ENCODE measurements at places on chromosomes 13 and 19.
A peak's percentile ranks its signal among the peaks of the same experiment; 100 is the strongest.

DNA sequence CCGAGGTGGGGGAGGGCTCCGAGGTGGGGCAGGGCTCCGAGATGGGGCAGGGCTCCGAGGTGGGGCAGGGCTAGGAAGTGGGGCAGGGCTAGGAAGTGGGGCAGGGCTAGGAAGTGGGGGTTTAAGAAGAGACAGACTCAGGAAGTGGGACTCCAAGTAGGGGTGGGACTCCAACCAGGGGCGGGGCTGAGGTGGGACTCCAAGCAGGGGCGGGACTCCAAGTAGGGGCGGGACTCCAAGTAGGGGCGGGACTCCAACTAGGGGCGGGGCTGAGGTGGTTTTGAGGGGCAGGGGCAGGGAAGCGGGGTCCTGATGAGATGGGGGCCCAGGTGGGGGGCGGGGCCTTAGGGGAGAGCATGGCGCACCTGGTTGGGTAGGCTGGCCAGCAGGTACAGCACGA is 13.6 kb downstream of the CFD start:
- DNase-seq, result no peak

DNA sequence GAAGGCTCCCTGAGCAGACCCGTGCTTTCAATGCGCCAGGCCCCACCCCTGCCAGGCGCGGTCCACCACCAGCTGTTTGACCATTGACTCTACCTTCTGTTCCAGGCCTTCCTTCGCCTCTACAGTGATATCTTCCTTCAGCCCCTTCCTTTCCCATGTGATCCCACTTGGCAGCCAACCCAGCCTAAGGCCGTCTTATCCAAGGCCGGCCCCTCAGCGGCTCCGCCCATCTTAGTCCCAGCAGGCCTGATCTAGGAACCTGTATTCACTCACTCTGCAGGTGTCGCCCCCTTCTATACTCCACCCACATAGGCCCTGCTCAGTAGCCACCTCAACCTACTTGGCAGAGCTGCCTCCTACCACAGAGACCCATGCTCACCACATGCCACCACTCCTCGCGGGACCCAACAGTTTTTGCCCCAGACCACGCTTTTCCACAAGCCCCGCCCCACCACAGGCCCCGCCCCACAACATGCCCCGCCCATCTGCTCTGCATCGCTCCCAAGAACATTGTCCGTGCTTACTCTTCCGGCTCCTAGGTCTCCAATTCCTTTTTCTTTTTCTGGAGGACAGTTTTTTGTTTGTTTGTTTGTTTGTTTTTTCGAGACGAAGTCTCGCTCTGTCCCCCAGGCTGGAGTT is 2.9 kb downstream of the RASIP1 start:
- DNase-seq, result no peak

DNA sequence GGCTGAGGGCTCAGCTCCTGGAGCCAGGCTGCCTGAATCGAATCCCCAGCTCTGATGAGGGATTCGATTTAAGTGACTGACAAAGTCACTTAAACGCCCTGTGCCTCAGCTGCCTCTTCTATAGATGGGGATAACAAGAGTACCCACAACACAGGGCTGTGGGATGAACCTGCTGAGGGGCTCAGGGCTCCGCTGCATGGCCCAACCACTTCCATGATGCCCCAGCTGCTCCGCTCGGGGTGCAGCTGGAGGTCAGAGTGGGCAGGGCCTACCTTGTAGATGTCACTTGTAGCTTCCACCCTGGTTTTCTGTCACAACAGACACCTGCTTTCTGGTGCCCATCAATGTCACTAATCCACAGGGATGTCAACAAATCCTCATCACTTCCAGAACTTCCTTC is 39.2 kb downstream of the STK24 start:
- DNase-seq, result no peak

GRCh38 chr13:32147193-32147592 is 115.6 kb downstream of the FRY start:
- no peak for DNase-seq

GRCh38 chr19:35776102-35776788 is 881 bp downstream of the ARHGAP33 start:
- DNase-seq, result no peak

DNA sequence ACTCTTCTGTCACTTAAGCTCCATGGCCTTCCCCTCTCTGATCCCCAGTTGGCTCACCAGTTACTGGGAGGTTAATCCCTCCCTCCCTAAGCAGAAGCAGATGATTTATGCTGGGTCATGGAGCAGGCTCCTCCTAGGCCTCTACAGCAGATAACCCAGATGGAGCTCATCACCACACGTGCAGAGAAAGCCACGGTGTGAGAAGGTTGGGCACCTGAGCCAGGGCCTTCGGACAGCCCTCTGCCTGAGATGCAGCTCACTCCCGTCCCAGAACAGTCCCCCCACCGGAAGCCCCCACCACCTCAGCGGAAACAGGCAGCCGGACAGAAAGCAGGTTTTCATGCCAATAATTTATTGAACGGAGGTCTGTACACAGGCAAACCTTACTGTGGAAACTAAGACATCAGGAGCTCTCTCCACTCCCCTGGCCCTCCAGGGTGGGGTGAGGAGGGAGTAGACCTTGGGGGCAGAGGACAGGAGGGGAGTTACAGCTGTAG is 9.8 kb downstream of the ZNF526 start:
- peak; percentile 92 for DNase-seq

- no peak for DNase-seq
These were observed 12.8 kb upstream of the DHRS12 start for GRCh38 chr13:51816604-51817249.

DNA sequence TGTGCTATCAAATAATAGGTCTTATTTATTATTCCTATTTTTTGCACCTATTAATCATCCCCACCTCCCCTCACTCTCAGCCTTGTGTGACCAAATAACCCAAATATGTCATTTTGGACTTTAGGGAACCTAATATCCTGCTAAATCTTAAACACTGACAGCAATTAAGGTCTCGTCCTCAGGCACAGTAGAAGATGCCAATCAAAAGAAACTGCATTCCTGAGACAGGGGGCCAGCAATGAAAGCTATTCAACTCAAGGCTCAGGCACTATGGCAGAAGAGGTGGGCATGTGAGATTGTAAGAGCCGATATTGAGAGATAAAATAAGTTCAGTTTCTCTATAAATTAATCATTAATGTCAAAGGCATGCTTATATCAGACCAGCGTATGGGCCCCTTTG is 1437.7 kb upstream of the PCDH9 start:
- DNase-seq, result no peak

- no peak for DNase-seq
These were observed 280.3 kb downstream of the POU4F1 start for GRCh38 chr13:78323040-78323439.

DNA sequence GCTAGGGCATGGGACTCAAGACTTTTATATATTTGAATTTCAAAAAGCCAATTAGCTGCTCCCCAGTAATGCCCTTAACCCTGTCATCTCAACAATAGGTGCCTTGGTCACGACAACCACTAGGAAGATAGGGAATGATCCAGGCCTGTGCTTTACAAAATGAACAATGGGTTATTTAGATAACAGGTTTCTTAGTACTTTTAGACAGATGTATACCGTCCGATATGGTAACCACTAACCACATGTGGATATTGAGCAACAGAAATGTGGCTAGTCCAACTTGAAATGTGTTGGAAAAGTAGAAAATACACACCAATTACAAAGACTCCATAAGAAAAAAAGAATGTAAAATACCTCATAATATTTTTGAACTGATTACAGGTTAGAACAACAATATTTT is 201.2 kb downstream of the LHFPL6 start:
- no peak for DNase-seq

DNA sequence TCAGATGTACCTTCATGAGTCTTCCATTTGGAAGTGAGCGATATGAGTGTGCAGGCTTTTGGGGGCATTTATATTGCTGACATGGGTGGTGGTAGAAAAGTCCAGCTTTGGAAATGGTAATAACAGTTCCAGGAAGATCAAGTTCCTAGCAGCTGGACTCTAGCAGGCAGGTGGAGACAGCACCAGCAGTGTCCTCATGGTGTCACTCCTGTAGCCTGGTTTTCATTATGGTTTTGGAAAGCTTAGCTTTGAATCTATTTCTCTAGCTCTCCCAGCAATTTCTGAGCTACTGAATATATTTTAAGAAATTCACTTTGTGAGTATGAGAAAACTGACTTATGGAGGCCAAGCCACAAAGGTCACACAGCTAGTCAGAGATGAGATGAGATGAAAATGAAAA is 523.2 kb upstream of the HTR2A start:
- no peak for DNase-seq

DNA sequence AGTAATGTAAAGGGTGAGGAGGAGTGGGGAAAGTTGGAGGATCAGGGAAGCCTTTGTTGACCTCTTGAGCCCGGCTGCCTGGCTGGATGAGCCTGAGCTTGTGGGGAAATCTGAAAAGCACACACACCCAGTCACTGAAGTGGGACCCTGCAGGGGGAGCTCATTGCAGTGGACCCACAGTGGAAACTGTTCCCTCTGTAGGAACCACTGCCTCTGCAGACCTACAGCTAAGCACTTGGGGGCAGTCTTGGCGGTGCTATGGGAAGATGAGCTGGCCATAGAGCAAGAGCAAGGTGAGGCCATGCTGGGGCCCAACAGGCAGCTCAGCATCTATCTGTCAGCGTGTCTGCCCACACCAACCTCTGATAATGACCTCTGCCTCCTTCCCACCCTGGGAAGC is 294.8 kb downstream of the TSHZ3 start:
- DNase-seq, result no peak

- no peak for DNase-seq
These were observed 160.1 kb downstream of the TEX29 start for GRCh38 chr13:111480503-111480902.

DNA sequence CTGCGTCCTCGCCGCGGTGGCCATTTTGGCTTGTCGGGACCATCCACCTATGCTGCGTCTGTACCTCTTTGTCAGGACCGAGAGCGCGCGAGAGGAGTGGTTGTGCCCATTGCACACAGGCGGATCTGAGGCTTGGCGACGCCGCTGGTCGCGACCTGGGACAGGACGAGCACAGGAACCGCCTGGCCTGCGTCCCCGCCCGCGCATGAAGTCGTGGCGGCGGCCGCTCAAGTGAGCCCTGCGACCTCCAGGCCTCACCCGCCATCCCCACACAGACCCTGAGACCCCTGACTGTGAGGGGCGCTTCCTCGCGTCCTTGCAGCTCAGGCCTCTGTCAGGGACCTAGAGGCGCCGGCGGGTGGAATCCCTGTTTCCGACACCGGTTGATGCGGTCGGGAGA is 16.8 kb downstream of the ZNF586 start:
- no peak for DNase-seq

- DNase-seq, result no peak
These were observed 2.3 kb downstream of the U2AF2 start for GRCh38 chr19:55656988-55657747.

GRCh38 chr19:39497996-39498797 is 550 bp upstream of the DLL3 start:
- DNase-seq, result no peak

DNA sequence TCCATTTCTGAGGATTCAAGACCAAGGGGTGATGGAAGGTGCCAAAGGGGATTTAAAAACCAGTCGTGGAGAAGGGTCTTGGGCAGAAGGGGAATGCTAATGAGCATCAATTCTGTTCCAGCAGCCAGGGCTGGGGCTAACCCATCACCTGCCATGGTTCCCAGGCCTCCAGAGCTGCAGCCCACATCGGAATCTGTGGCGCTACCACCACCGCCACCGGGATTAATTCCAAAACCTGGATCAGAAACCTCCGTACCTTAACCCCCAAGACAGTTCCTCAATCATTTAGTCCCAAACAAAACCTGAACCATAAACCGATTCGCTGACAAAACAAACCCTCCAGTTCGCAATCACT is 583 bp downstream of the ZNF615 start:
- no peak for DNase-seq

DNA sequence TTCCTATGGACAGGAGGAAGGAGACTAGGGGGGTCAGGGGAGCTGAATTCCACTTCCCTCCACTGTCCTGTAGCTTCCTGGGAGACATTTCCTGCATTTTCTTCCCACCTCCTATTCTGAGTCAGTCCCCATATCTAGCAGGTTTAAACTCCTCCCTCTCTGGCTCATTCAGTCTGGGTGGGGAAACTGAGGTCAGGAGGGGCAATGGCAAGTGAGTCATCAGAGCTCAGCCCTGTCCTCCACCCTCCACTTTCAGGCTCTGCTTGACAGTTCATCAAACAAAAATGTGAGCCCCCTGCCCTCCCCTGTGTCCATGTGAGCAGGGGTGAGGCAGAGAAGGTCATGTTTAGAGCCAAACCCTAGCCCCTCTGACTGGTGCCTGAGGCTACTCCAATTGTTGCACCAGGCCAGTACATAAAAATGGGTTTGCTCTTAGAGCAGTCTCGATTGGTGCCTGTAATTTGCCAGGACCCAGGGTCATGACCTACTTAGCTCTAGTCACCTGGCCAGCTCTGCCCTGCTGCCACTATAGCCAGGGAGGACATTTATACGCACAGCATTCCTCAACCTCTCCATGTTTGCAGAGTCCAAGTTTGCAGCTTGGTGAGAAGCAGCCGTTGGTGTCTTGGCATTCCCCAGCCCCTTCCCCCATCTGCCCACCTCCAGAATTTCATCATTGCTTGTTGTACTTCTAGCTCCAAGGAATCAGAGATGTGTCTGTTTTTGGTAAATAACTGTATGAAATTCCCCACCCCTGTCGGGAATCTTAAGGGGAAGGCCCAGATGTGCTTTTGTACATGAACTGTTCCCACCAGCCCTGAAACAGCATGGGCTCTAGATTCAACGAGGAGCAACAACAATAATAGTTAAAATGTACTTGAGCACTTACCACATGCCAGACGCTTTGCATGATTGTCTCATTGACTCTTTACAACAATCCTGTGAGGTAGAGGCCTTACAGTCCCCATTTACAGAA is 20.7 kb downstream of the SAMD4B start:
- no peak for DNase-seq

GRCh38 chr13:37212826-37213225 is 107.4 kb upstream of the CSNK1A1L start:
- DNase-seq, result no peak

DNA sequence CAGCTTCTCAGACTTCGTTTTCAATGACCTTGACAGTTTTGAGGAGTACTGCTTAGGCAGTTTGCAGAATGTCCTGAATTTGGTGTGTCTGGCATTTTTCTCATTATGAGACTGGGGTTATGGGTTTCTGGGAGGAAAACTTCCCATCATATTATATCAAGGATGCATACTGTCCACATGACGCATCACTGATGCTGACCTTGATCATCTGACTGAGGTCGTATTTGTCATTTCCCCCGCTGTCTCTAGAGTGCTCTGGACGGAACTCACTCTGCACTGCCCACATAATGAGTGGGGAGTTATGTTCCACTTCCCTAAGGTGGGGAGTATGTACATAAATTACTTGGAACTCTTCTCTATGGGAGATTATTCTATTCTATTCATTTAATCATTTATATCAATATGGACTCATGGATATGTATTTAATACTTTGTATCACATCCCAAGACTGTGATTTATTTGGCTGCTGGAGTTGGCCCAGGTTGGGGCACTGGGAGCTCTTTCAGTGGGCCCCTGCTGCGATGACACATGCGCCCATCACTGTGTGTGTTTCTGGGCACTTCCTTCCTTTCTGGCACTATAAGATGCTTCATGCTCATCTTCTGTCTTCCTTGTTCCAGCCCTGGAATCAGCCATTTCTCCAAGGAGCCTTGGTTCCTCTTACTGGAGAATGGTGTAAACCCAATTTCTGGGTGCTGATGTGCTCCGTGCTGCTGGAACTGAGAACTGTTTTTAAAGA is 138.6 kb downstream of the MIPEP start:
- DNase-seq, result no peak

- DNase-seq, result no peak
These were observed 21.6 kb upstream of the CCL25 start for GRCh38 chr19:8030960-8031359.

- no peak for DNase-seq
These were observed 26.0 kb upstream of the CHST8 start for GRCh38 chr19:33595783-33596182.

GRCh38 chr13:48086272-48086671 is 8.6 kb downstream of the MED4 start:
- no peak for DNase-seq
